ENCODE measurements at places on chromosomes 4 and X. TPM values are rescaled to one million over a fixed set of nuclear protein-coding genes. Genes with fewer than 3 reads are reported as not detected.

DNA sequence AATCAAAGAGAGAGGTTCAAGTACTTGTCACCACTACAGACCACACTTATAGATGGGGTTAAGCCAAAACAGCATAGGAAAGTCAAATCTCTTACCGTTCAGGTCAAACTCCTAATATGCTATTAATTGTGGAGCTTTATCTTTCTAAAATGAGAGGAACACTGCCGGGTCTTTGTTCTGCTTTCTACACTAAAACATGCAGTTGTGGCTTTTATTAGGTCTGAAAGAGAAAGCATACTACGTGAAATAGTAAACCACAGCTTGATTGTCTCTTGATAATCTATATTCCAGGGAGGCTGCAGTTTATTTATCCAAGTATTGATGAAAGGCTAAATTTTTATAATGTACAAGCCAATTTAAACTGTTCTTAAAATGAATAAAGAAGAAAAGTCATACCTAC is 12.3 kb upstream of the INPP4B start:
- peak; percentile 47 for DNase-seq

- DNase-seq, result no peak
Observed at GRCh38 chr4:138859254-138859653, 156.3 kb upstream of the NOCT start.

BGN gene
- not detected for total RNA-seq

OPHN1 gene
- 2.4 TPM for total RNA-seq

DNA sequence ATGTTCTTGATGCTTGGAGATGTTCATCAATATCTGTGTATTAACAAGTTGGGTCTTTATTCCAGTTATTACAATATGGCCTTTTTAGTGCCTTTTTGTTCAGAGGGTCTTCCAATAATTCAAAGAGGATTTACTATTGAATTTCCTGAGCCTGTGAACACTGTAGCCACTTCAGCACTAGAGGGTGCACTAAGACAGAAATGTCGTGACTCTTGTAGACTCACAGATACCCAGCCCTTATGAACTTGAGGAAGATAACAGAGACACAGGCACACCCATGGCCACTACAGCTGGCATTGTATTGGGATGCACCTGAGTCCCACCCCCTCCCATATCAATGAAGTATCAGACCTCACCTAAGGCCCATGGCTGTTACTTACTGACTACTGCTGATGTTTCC is 54.4 kb upstream of the ACTRT1 start:
- DNase-seq, result peak; percentile 1

ETDB gene
- not detected for total RNA-seq

- no peak for DNase-seq
Observed at GRCh38 chrX:72635930-72636329, 63.3 kb upstream of the HDAC8 start.

DCAF8L2 gene
- total RNA-seq, result not detected

DNA sequence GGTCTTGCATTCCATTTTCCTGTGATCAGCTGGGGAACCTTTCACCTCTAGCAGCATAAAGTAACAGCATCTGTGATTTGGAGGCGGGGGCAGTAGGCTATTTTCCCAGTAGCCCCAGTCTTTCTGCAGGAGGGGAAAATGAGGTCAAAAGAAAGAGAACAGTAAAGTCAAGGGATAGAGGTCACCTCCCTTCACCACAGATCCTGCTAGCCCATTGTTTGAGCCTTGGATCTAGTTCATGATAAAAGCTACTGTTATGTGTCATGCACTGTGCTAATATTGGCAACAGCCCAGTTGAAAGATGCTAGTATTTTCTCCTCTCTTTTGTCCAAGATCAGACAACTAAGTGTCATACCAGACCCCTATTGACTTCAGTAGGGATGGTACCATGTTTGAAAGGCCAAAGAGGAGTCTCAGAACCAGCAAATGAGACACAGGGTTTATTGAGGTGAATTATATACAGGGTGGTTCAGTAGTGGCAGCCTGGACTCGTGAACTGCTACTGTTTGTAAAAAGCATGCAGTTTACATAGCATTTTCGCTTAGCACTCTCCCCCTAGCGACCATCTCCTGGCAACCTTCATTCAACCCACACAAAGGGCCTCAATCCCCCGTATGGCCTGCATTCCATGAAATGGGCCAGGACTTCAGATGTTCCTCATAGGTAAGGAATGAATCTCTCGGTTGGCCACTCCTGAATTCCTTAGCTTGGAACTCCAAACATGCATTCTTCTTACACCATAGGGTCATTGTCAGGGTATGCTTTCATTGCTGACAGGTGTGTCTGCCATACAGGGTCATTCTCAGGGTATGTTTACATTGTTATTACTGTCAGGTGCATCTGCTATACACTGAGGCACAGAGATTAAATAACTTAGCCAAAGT is 170.0 kb upstream of the FRMPD4 start:
- no peak for DNase-seq

DNA sequence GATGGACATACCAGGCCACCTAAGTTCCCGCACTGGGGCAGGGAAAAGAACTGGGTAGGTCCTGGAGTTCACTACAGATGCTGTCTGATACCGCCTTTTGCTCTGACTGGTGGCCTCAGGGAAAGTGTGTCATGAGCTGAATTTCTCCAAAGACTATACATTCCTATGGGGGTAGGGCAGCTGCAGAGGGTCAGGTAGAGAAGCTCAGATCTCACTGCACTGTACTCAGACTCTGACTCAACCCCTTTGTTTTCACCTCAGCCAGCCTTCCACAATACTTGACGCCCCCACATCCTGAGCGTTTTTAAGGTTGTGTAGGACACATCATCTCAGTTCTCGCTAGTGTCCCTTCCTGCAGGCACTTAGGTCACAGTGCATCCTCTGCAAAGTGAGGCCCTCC is 7.8 kb downstream of the GATB start:
- DNase-seq, result no peak

- DNase-seq, result no peak
Observed at GRCh38 chrX:6738518-6739470, 203.9 kb upstream of the VCX3A start.

UGT8 gene
- 0.27 TPM for total RNA-seq

- no peak for DNase-seq
Observed at GRCh38 chrX:134676436-134676835, 18.2 kb upstream of the PLAC1 start.

DNA sequence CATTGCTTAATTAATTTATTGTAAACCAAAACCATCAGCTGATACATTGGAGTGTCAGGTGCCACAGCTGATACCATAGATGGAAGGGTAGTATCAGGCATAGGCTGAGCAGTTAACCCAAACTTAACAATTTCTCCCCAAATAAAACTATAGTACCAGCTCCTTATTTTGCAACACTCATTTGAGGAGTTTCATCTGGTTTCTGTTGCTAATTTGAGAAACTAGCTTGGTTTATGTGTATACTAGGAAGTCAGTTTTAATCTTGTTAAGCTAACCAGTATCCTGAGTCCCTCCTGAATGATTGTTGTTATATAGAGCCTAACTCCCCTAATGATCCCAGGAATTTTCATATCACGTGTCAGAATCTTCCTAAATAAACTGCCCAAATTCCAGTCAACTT is 12.7 kb downstream of the DCAF16 start:
- DNase-seq, result no peak

GRCh38 chr4:53361451-53361850 is 4.4 kb downstream of the SCFD2 start:
- DNase-seq, result no peak

All from hematopoietic multipotent progenitor cell (in vitro differentiated cells).